GM23248 (cell line): ENCODE measurements at places on chromosomes 4 and X.
A peak's percentile ranks its signal among the peaks of the same experiment; 100 is the strongest.

DNA sequence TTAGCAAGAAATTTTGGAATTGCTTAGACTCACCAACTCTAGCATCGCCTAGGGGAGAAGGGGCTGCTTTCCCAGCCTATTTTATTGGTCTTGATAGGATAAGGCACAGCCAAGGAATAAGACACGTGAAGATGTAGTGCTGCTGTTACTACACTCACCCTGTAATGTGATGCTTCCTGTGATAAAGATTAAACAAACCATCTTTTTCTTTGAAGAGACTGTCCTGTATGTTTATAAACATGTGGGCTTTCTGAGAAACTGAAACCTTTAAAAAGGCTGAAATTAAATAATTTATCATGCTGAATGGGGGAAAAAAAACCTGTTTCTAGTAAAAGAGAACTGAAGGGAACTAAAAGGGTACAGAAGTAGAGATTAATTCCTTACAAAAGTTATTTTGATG, 13.2 kb downstream of the TAPT1 start:
- DNase-seq, result no peak

GRCh38 chr4:112411781-112412550, 104.0 kb downstream of the NEUROG2 start:
- DNase-seq, result no peak

DNA sequence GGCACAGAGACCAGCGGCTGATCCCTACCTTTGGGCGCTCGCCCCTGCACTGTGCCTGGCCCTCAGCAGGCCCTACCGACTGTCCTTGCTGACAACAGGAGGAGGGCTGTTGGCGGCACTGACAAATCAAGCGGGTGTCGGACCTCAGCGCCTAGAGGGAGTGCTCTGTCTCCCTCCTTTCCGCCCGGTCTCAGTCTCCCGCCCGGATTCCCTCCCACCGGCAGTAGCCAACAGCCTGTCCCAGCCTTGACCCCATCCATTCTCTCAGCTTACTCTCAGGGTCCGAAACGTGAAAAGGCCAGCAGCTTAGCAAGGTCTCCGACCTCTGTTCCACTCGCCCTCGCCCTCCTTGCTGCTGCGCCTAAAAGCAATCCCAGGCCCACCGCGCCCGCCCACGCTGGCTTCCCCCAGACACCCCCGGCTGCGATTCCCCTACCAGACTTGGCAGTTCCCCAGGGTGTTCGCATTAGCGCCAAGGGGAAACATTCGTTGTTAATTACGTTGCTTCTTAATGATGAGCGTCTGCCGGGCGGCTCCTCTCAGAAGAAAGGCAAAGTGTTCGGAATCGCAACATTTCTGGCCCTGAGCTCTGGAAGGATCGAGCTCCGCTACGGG, 96.2 kb downstream of the SOWAHB start:
- DNase-seq, result peak; percentile 40

DNA sequence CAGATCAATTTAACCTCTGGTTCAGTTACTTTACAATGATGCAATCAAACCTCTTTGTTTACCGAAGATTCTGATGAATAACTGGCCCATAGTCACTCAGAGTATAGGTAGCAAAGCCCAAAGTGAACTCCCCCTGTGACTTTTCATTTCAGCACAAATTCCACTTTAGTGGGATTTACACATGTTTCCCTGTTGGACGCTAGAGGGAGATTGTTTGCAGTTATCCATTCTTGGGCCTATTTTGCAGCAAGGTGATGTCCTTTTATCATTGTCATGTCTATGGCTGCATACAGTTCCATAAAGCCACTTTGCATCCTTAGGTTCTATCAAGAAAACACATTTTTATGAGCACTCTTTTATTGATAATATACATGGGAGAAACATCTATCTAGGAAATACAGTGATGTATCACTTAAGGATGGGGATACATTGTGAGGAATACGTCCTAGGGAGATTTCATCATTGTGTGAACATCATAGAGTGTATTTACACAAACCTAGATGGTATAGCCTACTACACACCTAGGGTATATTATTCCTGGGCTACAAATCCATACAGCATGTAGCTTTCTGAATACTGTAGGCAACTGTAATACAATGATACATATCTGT, 14.5 kb upstream of the DKK2 start:
- peak; percentile 44 for DNase-seq

- no peak for DNase-seq
Observed at GRCh38 chrX:38999967-39000745, 198.9 kb downstream of the MID1IP1 start.

DNA sequence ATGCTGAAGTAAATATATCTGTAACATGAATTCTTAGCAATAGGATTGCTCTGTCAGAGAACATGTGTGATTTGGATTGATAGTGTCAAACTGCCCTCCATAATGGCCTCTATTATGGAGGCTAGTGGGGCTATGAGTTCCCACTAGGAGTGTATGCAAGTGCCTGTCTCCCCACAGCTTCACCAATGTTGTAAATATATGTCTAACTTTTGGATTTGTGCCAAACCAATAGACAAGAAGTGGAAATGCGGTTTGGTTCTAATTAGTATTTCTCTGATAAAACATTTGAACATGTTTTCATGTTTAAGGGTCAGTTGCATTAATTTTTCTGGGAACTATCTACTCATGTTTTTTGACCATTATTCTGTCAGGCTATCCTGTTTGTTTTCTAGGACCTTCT, 28.1 kb downstream of the GPAT3 start:
- no peak for DNase-seq

GRCh38 chr4:56301181-56301996, 85.9 kb downstream of the AASDH start:
- DNase-seq, result peak; percentile 95
